ENCODE measurements at places on chromosomes 4 and X.

- DNase-seq: no peak
These were observed 406.8 kb downstream of the STIM2 start for GRCh38 chr4:27267339-27267969.

DNA sequence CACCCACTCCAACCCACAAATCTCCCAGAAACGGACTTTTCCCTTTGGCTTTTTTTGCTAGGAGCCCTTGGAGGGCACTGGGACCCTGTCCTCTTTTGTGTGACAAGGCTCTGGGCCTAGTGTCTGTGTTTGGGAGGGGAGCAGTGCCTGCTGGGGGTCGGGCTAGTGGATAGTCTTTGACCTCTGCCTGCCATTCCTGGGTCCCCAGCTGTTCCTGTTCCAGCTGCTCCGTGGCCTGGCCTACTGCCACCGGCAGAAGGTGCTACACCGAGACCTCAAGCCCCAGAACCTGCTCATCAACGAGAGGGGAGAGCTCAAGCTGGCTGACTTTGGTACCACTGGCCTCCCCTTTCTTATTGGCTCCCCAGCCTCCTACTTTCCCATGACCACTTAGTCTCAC is 6.7 kb upstream of the USP11 start:
- no peak for DNase-seq

DNA sequence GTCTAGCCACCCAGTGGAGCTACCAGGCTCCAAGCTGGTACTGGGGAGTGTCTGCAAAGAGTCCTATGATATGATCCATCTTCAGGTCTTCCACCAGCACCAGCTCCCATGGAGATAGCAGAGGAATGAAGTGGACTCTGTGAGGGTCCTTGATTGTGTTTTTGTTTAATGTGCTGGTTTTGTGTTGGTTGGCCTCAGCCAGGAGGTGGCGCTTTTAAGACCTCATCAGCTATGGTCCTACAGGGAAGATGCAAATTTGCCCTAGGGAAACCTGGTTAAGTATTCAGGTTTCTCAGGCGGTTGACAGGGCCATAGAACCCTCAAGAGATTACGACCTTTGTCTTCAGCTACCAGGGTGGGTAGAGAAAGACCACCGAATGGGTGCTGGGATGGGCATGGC is 1141.1 kb downstream of the STIM2 start:
- DNase-seq: no peak

DNA sequence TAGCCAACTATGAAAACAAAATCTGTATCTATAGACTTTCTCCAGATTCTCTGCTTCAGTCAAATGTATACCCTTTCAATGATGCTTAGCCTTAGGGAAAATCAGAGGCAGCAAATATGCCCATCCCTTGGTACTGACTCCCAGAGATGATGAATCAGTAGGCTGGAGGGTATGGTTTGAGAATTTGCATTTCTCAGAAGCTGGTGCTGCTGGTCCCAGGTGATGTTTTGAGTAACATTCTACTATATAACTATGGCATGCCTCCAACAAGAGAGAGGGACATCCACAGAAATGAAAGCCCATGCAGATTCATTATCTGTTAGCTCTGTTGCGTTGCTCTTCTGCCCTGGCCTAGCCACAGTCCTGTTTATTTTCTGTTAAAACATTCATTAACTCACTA is 13.6 kb downstream of the TNIP3 start:
- DNase-seq: no peak

DNA sequence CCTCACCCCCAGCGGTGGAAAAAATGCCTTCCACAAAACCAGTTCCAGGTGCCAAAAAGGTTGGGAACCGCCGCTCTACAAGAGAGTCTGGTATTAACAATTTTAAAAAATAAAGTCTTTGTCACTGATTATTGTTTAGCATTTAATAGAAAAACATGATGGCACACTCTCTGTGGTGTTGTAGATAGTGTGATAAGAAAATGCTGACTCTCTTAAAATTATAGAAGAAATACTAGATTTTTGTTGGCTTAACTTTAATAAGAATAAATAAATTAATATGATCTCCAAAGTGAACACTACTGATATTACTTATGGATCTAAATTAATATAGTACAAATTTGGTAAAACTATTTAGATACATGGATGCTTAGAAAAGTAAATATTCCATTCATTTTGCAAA is 943.5 kb downstream of the CCSER1 start:
- no peak for DNase-seq

DNA sequence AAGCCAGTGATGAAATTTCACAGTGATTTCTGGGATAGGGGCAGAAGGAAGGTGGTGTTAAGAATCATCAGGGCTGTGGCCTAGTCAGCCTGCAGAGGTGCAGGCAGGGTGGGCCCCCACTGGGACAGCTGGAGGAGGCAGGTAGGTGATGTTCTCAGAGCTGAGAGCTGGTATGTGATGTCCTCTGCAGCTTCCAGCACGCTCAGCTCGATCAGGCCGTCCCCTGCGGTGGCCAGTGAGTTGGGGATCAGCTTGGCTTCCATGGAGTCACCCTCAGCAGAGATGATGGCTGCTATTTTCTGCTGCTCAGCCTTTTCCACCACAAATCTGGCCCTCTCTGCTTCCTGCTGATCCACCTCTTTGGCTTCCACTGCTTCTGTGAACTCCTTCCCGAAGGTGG is 81.1 kb downstream of the IL1RAPL2 start:
- DNase-seq: no peak

GRCh38 chr4:11799196-11799595 is 370.5 kb upstream of the HS3ST1 start:
- DNase-seq: no peak

- DNase-seq: peak; percentile 59
These were observed at the start of gene MSX1 for GRCh38 chr4:4859325-4859798. MSX1 (plus strand) TSS chr4:4859665; CDS start chr4:4859900, 235 bp downstream.

DNA sequence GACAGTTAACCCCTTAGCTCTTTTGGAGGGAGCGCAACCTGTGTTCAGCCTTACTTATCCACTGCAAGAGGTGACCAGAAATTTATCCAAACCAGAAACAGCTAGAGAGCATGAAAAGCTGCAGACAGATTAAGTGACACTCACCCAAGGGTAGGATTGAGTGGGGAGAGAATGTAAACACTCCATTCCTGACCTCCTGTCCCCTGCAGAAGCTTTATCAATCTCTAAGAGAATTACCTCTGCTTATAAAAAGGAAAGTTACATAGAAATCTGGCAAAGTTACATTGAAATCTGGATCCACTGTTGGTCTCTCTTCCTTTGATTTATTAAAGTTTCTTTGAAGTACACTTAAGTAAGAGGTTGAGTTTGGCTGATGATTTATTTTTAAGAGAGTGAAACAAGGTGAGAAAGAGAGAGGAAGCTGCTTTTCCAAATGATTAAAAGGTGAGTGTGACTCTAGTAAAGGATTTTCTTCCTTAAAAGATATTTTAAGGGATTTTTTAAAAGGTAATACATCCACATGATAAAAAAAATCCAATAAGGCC is 112.3 kb downstream of the ANAPC4 start:
- no peak for DNase-seq

DNA sequence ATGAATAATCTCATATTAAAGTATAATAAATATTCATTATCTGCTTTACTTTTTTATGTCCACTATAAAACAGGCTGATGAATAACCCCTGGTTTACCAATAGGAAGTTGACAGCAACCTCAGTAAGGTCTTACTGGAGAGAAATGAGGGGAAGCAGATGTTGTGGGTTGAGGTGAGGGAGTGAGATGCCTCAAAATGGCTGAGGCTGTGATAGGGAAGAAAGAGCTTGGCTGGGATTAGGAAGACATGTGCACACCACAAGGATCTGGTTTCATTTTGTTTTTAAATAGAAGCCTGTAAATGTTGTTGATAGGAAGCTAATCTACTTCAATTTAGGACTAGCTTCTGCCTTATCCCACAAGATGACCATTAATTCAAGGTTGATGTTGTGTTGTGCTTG is 14.4 kb upstream of the CYBB start:
- DNase-seq: no peak

GRCh38 chr4:67604749-67605148 is 46.2 kb downstream of the STAP1 start:
- DNase-seq: no peak

GRCh38 chr4:36010397-36010929 is 233.9 kb downstream of the ARAP2 start:
- no peak for DNase-seq

- no peak for DNase-seq
These were observed 77.7 kb downstream of the PDK3 start for GRCh38 chrX:24542756-24543155.

- no peak for DNase-seq
These were observed 2.6 kb downstream of the AMER1 start for GRCh38 chrX:64202808-64203325.

DNA sequence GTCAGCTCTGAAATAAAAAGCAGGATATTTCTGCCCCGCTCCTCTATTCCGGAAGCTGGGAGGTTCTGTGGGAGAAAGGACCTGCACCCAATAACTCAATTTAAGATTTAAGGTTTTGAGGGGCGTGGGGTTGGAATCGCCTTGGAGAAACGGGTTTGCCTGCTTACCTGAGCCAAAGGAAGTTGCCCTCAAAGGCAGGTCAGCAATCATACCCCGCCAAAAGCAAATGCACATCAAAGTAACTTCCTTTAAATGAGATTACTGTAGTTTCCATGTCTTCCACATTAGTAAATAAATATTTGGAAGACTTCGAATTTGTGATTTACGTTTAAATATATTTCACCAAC is 978 bp upstream of the HS3ST1 start:
- DNase-seq: no peak

GRCh38 chr4:100938698-100939097 is 408.6 kb downstream of the PPP3CA start:
- no peak for DNase-seq

DNA sequence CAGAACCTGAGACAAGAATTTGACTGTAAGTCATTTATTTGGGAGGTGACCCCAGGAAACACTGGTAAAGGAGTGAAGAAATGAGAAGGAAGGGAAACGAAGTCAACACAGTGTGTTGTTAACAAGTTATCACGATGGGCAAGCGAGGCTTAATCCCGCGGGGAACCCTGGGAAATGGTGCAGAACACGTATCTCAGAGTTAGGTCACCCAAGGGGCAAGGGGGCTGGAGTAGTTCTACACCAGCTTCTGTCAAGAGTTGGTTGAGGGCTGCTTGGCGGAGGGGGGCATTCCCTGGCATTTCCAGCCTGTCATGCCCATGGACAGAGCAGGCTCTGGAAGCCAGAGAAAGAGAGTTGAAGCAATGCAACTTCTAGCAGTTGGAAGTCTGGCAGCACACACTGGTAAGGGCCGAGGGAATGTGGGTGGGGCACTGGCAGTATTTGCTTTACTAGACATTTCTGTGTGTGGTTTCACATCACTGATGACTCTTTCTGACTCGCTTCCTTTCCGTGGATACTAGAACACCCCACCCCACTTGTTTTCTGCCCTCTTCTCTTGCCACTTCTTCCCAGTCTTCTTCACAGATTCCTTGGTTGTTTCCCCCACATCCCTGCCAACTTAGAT is 52.2 kb upstream of the ADGRG2 start:
- DNase-seq: no peak

GRCh38 chr4:105352826-105353225 is 121.0 kb downstream of the PPA2 start:
- DNase-seq: no peak

- no peak for DNase-seq
These were observed 26.9 kb downstream of the C4orf46 start for GRCh38 chr4:158644760-158645159.

DNA sequence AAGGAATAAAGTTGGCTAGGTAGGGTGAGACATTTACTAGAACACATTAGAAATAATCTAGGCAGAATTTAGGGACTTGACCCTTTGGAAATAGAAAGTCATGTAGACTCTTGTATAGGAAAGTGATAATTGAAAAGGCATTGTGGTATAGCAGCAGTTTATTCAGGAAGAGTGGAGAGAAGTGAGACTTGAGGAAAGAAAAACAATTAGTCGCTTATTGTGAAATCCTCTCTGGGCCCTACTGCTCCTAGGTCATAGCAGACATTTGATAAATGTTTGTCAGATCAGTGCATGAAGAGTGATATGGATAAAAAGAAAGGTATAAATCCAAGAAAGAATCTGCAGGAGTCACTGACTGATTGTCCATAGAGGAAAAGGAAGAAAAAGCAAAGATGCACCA is 337.6 kb downstream of the HNRNPD start:
- no peak for DNase-seq

DNA sequence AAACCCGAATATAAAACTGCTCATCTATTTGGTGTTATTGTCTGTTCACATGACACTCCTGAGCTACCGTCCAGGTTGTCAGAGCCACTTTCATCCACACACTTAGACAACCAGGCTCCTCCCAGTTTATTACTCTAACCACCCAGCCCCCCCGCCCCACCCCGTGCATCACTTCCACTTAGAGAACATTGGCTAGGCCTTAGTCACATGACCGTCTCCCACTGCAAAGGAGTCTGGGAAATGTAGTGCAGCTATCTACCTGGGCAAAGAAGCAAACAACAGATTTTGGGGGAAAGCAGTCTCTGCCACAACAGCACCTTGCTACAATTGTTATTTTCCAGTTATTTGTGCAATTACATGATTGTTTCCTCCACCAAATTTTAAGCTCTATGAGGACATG is 57.6 kb upstream of the RBPJ start:
- no peak for DNase-seq

GRCh38 chr4:1717129-1718094 is 3.7 kb downstream of the TMEM129 start:
- no peak for DNase-seq

GRCh38 chrX:68938244-68939004 is 109.6 kb downstream of the EFNB1 start:
- DNase-seq: no peak

- peak; percentile 77 for DNase-seq
These were observed 990 bp downstream of the HNRNPD start for GRCh38 chr4:82372517-82373485.

- no peak for DNase-seq
These were observed 57.1 kb upstream of the PRDM8 start for GRCh38 chr4:80140194-80140593.

GRCh38 chrX:134932528-134933217 is 58.1 kb upstream of the SMIM10 start:
- DNase-seq: no peak

DNA sequence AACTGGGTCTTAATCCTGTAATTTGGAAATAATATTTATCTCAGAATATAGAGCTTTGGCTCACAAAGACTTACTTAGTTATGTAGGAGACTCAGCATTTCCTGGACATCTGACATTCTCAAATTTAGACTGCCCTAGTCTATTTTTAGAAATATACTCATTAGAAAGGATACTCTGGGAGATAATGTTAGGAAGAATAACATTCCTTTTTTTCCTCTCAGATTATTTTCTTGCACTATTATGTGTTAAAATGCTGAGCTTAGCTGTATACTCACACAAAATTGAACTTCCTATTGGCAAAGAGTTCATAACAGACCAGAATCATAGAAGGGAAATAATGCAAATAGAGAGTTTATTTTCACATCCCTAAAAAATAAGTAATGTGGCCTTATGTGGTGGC is 1424.9 kb upstream of the PCDH7 start:
- DNase-seq: no peak
